ENCODE measurements at places on chromosomes 3 and 15. TPM values are rescaled to one million over a fixed set of nuclear protein-coding genes. Genes with fewer than 3 reads are reported as not detected.

GSK3B gene
- 138 TPM for total RNA-seq

CSTA gene
- total RNA-seq, result not detected

- peaks cover 8% of the 10 kb centered on the region for H3K4me1 ChIP-seq
- no peak overlapping the region for H3K27ac ChIP-seq
- no peak for DNase-seq
- no peaks in the 10 kb centered on the region for H3K36me3 ChIP-seq
- H3K27me3 ChIP-seq, result no peaks in the 10 kb centered on the region
These were observed 466.0 kb downstream of the NLGN1 start for GRCh38 chr3:173863551-173863950.

- no peak overlapping the region for H3K27ac ChIP-seq
- H3K36me3 ChIP-seq, result no peaks in the 10 kb centered on the region
- DNase-seq, result no peak
- H3K27me3 ChIP-seq, result no peaks in the 10 kb centered on the region
- no peak overlapping the region for H3K4me3 ChIP-seq
These were observed 266.8 kb upstream of the NECTIN3 start for GRCh38 chr3:110804856-110805255.

DNA sequence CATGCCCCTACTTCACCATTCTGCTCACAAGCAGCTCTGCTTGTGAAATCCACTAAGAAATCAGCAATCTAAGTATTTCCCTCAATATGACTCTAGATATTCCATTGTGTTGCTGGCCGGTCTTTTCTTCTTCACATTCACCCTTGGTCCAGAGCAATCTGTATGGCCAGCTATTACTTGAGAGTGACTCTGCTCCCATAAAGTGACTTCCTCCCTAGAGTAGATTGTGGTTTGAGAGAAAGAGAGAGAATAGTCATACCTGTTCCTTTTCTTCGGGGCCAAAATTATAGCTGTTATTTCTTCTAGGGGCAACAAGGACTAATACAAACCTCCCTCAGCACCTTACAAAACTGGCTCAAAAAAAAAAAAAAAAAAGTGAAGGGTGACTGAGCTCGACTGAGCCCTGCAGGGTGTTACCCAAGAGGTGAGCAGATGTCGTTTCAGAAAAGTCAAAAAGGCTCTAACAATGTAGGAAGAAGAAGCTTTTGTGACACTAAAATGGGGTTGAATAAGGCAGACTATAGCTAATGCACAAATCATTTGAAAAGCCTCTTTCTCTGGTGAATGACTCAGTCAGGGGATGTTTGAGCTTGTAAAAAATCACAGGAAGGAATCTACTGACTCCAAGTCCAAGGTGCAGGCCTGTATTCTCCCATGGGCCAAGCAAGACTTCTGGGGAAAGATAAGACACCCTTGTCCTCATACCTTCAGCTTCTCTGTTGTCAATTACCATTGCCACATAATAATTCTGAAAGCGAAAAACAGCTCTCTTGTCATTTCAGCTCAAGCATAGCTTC lies 161.0 kb upstream of the SLC24A5 start:
- no peak overlapping the region for H3K27ac ChIP-seq
- H3K27me3 ChIP-seq, result peaks cover 5% of the 10 kb centered on the region
- H3K36me3 ChIP-seq, result no peaks in the 10 kb centered on the region
- peaks cover 10% of the 10 kb centered on the region for H3K4me1 ChIP-seq
- H3K4me3 ChIP-seq, result no peak overlapping the region
- DNase-seq, result no peak

OSBPL10 gene
- 3.8 TPM for total RNA-seq

DNA sequence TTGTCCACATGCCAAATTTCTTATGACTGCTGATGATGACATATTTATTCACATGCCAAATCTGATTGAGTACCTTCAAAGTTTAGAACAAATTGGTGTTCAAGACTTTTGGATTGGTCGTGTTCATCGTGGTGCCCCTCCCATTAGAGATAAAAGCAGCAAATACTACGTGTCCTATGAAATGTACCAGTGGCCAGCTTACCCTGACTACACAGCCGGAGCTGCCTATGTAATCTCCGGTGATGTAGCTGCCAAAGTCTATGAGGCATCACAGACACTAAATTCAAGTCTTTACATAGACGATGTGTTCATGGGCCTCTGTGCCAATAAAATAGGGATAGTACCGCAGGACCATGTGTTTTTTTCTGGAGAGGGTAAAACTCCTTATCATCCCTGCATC lies 17.3 kb downstream of the B3GNT5 start:
- H3K27ac ChIP-seq, result no peak overlapping the region
- H3K27me3 ChIP-seq, result no peaks in the 10 kb centered on the region
- DNase-seq, result no peak
- H3K4me3 ChIP-seq, result no peak overlapping the region
- peaks cover 4% of the 10 kb centered on the region for H3K4me1 ChIP-seq
- H3K36me3 ChIP-seq, result no peaks in the 10 kb centered on the region

DNA sequence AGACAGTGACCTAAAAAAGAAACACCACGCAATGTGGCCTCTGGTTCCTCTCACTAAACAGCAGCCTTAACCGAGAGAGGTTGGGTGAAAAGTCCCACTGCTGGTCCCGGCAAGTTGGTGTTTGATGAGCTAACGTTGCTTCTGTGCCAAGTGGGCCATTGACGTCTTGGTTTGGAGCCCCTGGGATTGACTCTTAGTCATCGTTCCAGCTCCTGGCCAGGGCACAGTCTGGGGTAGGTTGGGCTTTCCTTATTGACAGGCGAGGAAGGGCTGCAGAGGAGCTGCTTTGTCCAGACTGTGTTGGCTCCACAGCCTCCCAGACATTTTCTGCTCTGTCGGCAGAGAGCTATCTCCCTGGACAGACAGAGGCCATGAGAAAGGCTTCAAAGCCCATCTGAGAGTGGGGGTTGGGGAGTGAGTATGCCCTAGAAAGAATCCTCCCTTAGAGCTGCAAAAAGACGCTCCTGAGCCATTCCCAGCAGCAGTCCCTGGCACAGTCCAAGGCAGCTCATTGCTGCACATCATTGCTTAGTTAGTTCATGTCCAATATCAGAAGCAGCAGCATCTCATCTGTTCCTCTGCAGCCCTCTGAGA lies 28.6 kb upstream of the C3orf80 start:
- no peak for DNase-seq
- no peak overlapping the region for H3K27ac ChIP-seq

TEX55 gene
- not detected for total RNA-seq

GRCh38 chr3:120171134-120171873 lies 77.1 kb upstream of the GSK3B start:
- H3K27ac ChIP-seq, result no peak overlapping the region
- H3K4me3 ChIP-seq, result no peak overlapping the region
- peaks cover 12% of the 10 kb centered on the region for H3K4me1 ChIP-seq
- H3K36me3 ChIP-seq, result no peaks in the 10 kb centered on the region
- no peak for DNase-seq

LRTM1 gene
- total RNA-seq, result not detected

DNA sequence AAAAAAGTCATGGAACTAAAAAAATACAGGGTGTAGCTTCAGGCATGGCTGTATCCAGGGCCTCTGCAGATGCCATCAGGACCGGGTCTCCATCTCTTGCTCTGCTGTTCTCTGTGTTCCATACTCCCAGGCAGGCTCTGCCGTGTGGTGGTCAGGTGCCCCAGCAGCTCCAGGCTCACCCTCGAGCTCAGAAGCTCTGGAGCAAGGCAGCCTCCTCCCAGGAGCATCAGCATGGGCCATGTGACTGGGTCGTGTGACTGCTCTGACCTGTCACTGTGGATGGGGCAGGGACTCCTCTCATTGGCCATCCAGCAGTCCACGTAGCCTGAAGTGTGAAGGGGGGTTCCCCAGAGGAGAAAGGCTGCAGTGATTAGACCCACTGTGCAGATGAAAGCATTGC lies 8.5 kb downstream of the FBLN2 start:
- H3K27ac ChIP-seq, result no peak overlapping the region
- H3K27me3 ChIP-seq, result peaks cover 3% of the 10 kb centered on the region
- DNase-seq, result no peak

DNA sequence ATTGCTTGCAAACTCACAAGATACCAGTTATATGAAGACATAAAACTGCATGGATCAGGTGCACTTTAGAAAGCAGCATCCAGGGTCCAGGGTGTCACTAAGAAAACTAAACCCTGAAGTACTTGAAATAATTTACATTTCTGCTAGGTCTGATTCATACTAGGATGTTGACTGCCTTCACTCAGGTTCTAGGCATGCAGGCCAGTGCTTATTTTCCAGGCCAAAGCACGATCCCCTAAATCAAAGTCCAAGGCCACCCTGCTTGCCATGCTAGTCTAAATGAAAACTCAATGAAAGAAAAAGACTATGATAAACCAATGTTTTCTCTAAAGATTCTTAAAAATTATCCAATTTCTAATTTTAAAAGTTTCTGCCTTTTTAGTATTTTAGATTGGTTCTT lies 49.4 kb downstream of the GREM1 start:
- no peak overlapping the region for H3K27ac ChIP-seq
- no peak overlapping the region for H3K4me3 ChIP-seq

DNA sequence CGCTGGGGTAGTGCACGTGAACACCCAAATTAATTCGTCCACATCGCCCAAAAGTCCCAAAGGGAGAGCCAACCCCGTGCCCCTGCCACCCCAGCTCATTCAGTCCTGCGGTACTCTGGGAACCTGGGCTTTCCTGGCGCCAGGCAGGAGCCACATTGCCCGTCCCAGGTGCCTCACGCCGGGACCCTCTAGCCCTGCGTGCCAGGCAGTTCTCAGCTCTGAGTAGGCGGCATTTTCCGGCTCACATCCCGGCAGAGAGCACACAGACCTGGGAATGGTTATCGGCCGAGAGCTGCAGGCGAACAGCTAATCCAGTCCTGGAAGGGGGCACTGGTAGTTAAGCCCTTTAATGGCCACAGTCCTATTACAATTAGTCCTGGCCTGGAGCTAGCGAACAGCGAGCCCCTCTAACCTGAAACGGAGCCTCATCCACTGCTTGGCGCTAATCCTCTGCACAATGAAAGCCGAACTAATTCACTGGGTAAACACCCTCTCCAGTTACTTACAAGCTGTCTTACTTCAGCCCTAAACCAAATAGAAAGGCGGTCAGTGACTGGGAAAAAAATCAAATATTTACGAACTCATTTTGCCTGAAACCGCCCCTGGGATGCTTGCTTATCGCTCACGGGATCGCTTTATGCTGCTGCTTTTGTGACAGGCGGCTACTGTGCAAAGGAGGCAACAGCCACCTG lies 254.6 kb upstream of the SOX14 start:
- H3K27ac ChIP-seq, result no peak overlapping the region
- no peak overlapping the region for H3K4me3 ChIP-seq
- H3K36me3 ChIP-seq, result no peaks in the 10 kb centered on the region
- no peak for DNase-seq

DNA sequence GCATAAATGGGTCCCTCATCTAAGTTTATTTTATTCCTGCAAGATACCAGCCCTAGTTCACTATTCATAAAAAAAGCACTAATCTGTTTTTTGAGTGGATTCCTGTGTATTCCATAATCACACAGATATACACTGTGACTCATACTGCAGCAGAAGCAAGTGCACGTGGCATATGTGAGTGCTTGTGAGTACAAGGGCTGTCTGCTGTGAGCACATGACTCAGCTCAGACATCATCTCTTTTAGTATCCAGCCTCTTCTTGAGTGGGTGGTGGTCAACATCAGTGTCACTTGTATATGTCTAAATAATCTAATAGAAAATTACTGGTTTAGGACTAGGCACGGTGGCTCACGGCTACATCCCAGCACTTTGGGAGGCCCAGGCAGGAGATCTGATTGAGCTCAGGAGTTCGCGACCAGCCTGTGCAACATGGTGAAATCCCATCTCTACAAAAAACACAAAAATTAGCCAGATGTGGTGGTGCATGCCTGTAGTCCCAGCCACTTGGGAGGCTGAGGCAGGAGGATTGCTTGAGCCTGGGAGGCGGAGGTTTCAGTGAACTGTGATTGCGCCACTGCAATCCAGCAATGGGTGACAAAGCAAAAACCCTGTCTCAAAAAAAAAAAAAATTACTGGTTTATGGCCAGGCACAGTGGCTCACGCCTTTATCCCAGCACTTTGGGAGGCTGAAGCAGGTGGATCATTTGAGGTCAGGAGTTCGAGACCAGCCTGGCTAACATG lies 49.8 kb downstream of the NIPA2 start:
- peak overlapping the region; percentile 54 for H3K4me3 ChIP-seq
- peaks cover 12% of the 10 kb centered on the region for H3K27me3 ChIP-seq
- peaks cover 30% of the 10 kb centered on the region for H3K4me1 ChIP-seq
- DNase-seq, result no peak

- DNase-seq, result no peak
- H3K4me3 ChIP-seq, result no peak overlapping the region
- no peaks in the 10 kb centered on the region for H3K4me1 ChIP-seq
These were observed 67.9 kb upstream of the NPAP1 start for GRCh38 chr15:24607636-24608035.

DNA sequence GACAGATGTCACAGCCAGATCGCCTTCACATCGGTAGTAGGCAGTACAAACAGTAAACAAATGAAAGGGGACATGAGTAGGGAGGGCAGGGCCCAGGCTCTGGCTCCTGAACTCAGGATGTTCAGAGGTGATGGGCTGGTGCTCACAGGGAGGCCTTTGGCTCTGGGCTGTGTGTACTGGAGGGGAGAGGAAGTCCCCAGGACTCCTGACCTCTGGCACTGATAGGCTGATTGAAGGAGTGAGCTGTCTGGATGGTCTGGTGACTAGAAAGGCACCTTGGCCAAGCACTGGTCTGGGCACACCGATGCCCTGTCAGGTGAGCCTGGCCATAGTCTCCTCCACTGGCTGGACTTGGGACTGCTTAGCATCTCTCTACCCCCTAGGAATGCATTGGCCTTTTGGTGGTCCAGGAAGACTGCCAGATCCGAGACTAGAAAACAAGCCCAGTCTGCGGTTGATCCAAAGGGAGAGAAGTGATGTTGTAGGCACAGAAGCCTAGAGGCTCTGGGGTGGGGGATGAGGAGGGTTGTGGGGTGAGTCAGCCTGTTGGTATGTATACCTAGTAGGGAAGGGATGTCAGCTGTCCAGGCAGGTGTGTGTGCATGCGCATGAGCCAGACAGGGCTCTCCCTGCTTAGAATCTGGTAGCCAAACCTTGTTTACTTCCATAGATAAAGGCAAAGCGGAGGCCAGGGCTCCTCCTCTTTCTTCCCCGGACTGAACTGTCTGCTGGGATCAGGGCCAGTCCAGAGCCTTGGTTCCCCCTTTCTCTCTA lies 1.9 kb downstream of the SPINT1 start:
- no peaks in the 10 kb centered on the region for H3K36me3 ChIP-seq
- H3K27ac ChIP-seq, result peak overlapping the region; percentile 48
- peak overlapping the region; percentile 38 for H3K4me3 ChIP-seq
- DNase-seq, result no peak
- peaks cover 14% of the 10 kb centered on the region for H3K4me1 ChIP-seq

- peaks cover 4% of the 10 kb centered on the region for H3K4me1 ChIP-seq
- DNase-seq, result no peak
- no peaks in the 10 kb centered on the region for H3K27me3 ChIP-seq
- H3K4me3 ChIP-seq, result no peak overlapping the region
- no peak overlapping the region for H3K27ac ChIP-seq
- no peaks in the 10 kb centered on the region for H3K36me3 ChIP-seq
These were observed 38.7 kb downstream of the RAB27A start for GRCh38 chr15:55250941-55251340.

- DNase-seq, result no peak
- H3K36me3 ChIP-seq, result no peaks in the 10 kb centered on the region
- no peak overlapping the region for H3K4me3 ChIP-seq
- no peaks in the 10 kb centered on the region for H3K27me3 ChIP-seq
These were observed 287.4 kb upstream of the CTNNB1 start for GRCh38 chr3:40911928-40912327.
